Stimulated activated CD4-positive, alpha-beta T cell treated with anti-CD3 and anti-CD28 coated beads, Interleukin-15, amount 100 ng/mL, for 1 hour (primary cell): ENCODE measurements at places on chromosomes 4 and X.

GRCh38 chr4:103098756-103099440, 736 bp downstream of the BDH2 start:
- no peak for DNase-seq

- no peak for DNase-seq
These were observed 138.4 kb downstream of the SPANXN3 start for GRCh38 chrX:143378851-143379250.

- no peak for DNase-seq
These were observed 100.7 kb downstream of the EFNB1 start for GRCh38 chrX:68929332-68930150.

DNA sequence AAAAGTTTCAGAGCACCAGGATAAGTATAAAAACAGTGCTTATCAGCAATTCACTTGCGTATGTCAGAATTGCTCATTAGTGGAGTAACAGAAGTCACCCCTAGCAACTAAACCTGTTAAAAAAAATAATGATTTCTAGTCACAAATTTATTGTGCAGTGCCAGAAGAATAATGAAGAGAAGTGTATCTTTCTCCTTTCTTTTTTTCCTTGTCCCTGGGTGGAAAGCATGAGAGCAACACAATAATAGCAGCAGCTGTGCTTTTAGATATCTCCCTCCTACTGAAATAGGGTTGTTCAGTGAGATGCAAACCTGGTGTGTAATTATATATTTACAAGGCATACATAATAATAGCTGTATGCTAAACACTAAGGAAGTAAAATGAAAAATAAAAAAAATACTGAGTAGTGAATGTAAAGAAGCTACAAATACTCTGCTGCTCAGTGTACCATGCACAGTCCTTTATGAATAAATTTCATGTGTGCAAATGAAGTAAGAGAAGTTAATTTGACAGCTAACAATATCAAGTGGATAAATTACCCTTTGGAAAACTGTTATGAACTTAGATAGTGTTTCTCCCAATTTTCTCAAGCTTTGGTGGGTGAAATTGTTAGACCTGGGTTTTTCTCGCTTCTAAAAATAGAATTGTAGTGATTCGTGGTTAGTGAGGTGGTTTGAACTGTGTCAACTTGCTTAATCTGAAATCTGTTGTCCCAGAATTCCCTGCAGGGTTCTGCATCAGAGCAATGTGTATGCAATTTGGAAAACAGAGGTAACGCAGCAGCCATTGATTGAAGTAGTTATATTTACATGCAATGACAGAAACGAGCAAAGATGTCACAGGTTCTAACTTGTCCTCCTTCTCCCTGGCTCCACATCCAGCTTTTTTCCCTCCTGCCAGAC, 125.7 kb upstream of the NDST3 start:
- no peak for DNase-seq

- no peak for DNase-seq
These were observed 15.6 kb downstream of the TET2 start for GRCh38 chr4:105162123-105162796.

DNA sequence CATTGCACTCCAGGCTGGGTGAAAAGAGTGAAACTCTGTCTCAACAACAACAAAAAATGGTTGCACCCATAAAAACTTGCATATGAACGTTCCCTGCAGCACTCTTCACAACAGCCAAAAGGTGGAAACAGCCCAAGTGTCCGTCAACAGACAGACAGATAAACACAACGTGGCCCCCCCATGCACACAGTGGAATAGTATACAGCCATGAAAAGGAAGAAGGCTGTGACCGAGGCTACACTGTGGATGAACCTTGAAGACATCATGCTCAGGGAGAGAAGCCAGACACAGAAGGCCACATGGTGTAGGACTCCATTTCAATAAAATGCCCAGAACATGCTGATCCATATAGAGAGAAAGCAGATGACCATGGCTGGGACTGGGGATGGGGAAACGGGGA, 33.5 kb upstream of the ASMTL start:
- DNase-seq = no peak

DNA sequence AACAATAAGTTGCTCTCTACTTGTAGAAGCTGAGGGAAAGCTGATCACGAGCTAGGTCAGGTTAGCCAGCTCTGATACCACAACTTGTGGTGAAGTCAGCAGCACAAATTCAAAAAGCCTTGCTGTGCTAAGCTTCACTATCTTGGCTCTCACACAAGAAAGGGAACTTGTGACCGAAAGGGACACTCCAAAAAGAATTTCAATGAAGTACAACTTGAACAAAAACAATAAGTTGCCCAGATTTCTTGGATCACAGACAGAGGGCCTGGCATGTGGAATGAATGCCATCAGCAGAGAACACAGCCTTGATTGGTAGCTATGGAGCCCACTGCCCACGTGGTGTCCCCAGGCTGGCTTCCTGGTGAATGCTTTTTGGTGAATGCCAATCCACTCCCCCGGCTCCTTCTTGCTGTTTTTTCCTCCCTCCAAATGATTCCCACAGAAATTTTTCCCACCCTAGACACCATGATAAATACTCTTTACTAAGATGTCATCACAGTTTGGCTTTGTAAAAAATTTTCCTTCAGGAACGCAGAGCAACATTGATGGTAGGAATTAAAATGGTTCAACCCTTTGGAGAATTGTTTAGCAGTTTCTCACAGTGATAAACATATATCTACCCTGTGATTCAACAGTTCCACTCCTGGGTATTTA, 82.6 kb downstream of the ANXA3 start:
- no peak for DNase-seq

- DNase-seq = no peak
These were observed 47.2 kb downstream of the FAM114A1 start for GRCh38 chr4:38914854-38915253.

- DNase-seq = no peak
These were observed 242.4 kb downstream of the ARHGAP24 start for GRCh38 chr4:85717351-85717750.

DNA sequence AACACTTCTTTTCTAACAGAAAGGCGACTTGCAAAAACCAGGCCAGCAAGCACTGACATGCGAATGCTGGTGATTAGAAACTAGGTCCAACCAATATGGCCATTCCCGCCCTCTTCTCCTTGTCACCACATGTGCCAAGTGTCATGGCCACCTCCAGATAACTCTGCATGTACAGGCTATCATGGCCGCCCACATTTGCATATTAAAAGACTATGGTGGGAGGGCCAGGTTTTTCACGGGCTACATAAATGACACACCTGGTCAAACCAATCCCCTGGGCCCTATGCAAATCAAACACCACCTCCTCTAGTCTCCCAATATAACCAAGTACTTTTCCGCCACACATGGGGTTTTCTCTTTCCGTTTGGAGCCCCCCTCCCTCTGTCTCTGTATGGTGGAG, 40.1 kb downstream of the NUDT11 start:
- no peak for DNase-seq

DNA sequence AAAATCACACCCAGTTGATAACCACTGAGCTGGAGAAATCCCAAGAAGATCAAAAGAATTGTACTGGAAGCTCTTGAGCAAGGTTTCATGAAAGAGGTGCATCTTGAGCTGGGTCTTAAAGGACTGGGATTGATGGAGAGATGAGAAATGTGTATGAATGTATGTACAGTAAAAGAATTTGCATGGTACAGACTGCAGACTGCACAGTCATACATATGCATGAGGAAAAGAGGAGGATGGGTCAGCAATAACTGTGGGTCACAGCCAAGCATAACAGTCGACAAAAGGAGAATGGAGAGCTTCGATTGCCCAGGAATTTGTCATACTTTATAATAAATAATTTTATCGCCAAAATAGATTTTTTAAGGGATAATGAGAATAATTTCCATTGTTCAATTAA, 4.8 kb upstream of the RELL1 start:
- no peak for DNase-seq

GRCh38 chr4:141642063-141642462, 5.7 kb downstream of the IL15 start:
- DNase-seq = no peak

GRCh38 chr4:11729548-11729947, 300.9 kb upstream of the HS3ST1 start:
- no peak for DNase-seq

- no peak for DNase-seq
These were observed 73.1 kb downstream of the ADGRL3 start for GRCh38 chr4:61273233-61273632.

DNA sequence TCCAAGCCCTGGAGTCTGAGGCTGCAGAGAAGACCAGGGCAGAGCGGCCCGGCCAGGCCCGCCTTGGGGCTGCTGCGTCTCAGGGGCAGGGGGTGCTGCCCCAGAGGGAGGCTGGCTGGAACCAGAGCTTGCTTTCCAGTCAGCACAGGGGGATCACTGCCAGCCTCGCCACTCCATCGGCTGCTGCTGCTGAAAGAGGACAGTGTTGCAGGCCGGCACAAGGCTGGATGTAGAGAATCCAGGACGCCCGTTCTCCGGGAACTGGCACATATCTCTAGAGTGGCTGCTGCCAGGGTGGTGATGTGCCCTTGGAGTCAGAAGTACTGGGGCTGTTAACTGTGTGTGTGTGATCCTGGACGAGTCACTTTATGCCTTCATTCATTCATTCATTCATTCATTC, 31.9 kb upstream of the SORCS2 start:
- no peak for DNase-seq

GRCh38 chr4:78525559-78525958, 26.0 kb upstream of the ANXA3 start:
- no peak for DNase-seq
